ENCODE measurements at places on chromosomes 6 and 20.

GRCh38 chr20:25308671-25309394 is 60.9 kb downstream of the PYGB start:
- DNase-seq: peak; percentile 32

DNA sequence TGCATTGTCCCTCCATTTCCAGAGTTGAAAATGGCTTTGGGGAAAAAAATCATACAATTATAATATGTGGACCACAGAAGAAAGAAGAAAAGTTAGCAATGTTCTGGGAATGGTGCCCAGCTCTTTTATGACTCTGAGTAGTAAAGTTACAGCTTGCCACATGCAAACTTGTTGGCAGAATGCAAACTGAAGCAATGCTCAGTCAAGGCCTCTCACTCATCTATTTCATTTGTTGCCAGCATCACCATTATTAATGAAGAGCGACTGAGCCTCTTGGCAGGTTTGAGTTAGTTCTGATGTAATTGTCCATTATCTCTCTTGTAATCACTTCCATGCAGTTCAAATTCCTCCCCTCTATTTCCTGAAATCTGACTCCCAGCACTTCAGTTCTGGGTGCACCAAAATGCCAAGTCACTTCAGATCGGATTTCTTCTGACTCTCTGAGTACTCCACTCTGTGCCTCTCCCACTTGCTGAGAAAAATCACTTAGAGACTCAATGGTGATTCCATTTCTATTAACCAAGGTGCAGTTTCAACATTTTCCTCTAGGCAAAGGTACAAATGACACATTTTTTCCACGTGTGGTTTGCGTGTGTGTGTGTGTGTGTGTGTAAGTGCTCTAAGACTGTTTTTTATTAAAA is 154.4 kb upstream of the STMND1 start:
- peak; percentile 85 for DNase-seq

GRCh38 chr20:19074828-19075516 is 137.5 kb upstream of the SLC24A3 start:
- no peak for DNase-seq

DNA sequence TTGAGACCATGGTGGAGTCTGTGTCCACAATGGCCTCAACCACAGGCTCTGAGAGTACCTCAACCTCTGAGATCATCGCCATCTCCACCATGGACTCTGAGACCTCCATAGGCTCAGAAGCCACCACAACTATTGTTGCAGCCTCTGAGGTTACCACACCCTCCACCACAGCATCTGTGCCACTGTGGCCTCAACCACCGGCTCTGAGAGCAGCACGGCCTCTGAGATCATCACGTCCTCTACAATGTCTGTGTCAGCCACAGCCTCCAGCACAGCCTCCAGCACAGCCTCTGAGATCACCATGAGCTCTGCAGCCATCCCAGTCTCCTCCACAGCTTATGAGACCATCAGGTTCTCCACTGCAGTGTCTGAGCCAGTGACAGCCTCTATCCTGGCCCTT is 19.4 kb upstream of the MUC21 start:
- no peak for DNase-seq

DNA sequence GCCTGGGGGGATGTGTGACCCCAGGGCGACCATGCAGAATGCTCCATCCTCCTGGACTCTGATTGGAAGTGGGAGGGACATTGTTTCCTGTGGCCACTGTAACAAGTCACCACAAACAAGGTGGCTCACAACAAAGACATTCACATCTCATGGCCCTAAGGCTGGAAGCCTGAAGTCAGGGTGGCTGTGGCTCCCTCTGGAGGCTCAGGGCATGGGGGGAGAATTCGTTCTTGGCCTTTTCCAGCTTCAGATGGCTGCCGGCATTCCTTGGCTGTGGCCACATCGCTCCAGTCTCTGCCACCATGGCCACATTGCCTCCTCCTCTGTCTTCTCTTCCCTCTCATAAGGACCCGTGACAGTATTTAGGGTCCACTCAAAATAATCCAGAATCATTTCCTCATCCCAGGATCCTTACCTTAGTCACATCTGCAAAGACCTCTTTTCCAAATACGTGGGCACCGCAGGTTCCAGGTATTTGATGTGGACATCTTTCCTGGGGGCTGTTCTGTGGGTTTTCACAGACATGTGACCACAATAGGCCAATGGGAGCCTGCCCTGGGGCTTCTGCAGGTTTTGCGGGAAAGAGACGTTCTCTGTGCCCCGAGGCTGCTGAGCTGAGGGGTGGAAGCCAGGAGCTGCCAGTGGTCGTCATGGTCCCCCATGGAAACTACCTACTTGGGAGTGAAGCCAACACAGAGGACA is 249.3 kb downstream of the PREX1 start:
- DNase-seq: no peak

GRCh38 chr6:131949620-131949908 is 1.6 kb downstream of the CCN2 start:
- DNase-seq: no peak

DNA sequence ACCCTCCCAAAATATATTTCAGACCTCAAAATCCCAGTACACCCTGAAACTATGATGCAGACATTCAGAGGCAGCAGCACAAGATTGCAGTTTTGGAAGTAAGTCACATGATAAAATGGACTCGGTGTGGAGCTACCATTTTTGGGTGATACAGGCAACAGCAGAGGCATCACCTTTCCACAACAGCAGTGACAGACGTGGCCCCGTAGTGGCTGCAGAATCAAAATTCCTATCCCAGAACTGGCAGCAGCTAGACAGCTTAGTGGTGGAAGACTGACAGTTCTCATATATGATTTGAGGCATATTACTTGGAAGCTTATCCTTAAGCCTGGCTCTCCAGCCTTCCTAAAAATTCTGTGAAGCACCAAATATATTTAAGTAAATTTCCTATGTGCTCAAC is 19.9 kb downstream of the PLN start:
- no peak for DNase-seq

- DNase-seq: no peak
Measured at GRCh38 chr6:170222498-170223471, 68.1 kb downstream of the DLL1 start.

DNA sequence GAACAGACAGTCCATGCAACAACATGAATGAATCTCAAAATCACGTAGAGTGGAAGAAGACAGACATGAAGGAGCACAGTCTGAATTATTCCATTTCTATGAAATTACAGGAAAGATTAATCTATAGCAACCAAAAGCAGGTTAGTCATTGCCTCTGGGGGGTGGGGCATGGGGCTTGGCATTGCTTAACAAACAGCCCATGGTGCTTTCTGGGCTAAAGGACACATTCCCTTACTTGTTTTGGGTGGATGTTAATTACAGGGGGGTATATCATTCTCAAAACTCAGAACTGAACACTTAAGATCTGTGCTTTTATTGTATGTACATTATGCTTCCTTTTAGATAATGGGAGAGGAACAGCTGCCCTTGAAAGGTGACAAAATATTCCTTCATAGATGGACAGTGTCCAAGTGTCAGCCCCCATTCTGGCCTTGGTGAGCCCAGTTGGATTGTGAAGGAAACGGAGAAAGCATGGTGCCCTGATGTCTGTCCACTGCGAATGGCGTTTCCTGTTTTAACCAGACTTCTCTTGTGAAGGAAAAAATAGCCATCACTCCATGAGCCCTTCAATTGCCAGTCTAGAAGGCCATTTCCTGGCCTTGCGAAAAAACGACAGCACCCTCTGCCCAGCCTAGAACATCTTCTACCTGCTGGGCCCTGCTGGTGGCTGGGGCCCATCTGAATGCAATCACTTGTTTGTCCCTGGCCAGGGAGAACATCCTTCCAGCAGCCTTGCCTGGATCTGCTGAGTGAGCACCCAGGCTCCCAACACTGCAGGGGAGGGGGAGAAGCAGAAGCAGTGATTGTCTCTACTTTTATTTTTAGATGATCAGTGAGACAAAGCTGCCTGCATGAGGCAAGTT is 179.7 kb downstream of the BCAS1 start:
- no peak for DNase-seq

GRCh38 chr6:20873425-20874190 is 339.4 kb downstream of the CDKAL1 start:
- DNase-seq: no peak

- no peak for DNase-seq
Measured at GRCh38 chr20:3812259-3812681, 8.1 kb upstream of the AP5S1 start.

- DNase-seq: no peak
Measured at GRCh38 chr20:44224637-44225036, 14.1 kb upstream of the OSER1 start.

GRCh38 chr6:118436482-118436881 is 111.6 kb upstream of the PLN start:
- no peak for DNase-seq

DNA sequence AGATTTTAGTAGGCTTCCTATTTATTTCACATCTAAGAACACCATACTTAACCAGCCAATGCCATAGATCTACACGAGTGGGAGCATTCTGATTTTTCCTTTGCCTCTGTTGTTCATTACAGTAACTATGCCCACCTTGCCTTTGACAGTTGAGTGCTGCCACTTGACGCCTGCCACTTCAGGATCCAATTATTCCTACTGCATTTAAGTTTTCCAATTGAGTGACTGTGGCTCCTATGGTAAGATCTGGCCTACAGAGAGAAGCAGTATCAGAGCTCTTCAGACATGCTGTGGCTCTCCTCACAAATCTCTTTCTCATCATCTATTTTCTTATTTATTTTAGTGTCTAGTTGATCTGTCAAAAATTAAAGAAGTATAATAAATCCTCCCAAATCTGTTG is 403.0 kb upstream of the SPTLC3 start:
- DNase-seq: no peak

DNA sequence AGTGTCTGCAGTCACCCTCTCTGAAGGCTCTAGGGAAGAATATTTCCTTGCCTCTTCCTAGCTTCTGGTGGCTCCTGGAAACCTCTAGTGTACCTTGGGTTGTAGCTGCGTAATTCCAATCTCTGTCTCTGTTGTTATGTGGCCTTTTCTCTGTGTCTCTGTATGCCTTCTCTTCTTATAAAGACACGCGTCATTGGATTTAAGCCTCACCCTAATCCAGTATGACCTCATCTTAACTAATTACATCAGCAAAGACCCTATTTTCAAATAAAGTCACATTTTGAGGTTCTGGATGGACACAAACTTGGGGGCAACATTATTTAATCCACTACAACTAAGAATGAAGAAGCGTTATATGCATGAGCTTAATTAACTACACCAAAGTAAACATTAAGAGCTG is 111.4 kb upstream of the ZNF184 start:
- no peak for DNase-seq

DNA sequence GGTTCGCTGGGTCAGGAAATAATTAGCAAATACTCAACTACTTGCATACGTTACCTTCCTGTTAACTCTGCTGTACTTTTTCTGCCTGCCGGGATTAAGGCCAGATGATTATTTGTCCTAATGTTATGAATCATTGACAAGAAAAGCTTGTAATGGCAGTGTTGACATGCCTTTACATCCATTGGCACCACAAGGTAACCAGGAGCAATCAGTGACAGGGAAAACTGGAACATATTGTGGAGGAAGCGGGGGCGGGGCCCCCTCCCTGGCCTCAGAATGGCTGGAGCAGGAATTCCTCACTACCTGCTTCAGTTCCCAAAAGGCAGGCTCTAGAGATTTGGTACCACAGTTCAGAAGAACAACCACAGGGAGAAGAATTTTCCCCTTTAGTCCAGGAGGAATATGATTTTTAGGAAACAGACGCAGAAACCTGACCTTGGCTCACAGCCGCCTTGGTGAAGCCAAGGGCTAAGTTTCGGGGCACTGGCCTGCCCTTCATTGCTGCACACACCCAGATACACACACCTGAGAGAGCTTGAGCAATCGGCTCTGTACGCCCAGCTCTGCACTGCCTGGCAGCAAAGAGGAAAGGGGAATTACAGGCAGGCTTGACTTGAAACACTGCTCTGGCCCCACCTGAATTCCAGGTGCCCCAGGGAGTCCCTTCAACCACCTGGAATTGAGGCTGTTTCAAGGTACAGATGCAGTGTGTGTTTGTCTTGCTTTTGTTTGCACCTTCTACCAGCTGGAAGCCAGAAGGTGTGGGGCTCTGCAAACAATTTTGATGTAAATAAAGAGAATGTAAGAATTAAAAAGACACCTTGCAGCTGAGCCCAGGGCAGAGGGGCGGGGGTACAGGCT is 89.8 kb downstream of the MYB start:
- DNase-seq: no peak

DNA sequence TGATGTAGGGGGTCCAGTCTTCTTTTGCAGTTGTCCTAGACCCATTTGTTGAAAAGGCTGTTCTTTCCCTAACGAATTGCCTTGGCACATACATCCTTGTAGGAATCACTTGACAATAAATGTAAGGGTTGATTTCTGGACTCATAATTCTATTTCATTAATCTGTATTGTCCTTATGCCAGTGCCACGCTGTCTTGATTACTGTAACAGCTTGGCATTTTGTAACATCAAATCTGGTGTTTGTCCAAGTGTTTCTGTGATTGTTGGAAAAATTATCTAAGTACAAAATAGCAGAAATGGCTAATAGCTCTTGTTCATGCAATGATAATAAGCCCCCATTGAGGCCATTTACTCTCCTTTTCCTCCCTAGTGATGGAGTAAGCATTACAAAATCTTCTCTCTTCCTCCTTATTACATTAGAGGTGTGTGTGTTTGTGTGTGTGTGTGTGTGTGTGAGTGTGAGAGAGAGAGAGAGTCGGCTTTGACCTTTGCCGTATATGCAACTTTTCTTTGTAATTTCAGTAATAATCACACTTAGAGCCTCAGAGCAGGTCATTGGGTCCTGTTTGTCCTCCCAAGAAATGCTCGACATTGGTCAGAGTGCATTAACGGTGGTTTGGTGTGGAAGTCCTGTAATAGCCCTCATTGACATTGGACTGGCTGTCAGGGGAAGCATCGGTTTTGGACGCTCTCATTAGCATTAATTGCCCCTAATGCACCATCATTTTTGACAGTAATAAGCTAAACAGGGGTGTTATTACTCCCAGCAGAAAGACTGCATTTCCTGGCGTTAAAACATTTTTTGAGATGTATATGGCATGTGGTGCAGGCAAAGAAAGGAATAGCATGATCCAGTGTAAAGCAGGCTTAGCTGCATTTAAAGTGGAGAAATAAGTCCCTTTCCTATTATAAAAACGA is 40.7 kb upstream of the MROH8 start:
- no peak for DNase-seq

GRCh38 chr6:27847706-27848105 is 64.5 kb downstream of the OR2B2 start:
- DNase-seq: no peak

- DNase-seq: no peak
Measured at GRCh38 chr6:38996676-38997075, 51.9 kb upstream of the GLP1R start.

- no peak for DNase-seq
Measured at GRCh38 chr20:32777177-32777956, 15.2 kb downstream of the DNMT3B start.

DNA sequence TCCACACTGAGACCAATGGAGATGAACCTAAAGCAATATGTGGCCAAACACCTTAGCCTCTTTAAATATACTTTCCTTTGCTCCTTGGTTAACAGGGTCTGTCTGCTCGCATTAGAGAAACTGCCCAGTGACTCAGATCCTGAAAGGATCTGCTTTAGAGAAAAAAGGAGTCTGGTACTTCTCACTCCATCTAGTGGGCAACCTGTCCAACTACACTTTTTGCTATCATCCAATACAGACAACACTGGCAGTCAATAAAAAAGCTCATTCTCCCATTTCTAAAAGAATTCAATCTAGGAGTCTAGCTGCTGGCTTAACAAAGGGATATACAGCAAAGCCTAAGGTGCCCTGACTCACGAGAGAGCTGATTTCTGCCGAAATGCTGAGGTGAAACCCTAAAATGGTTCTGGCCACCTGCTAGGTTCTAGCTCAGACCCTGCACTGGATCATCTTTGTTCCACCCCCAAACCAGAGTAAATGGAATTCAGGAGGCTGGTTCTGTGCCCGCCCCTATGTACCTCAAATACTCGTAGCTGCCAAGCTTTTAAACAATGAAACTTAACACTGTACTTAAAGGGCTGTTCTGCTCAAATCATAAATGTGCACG is 11.5 kb downstream of the GNL1 start:
- peak; percentile 80 for DNase-seq
